ENCODE measurements at places on chromosomes 2 and 18.
A peak's percentile ranks its signal among the peaks of the same experiment; 100 is the strongest.

DNA sequence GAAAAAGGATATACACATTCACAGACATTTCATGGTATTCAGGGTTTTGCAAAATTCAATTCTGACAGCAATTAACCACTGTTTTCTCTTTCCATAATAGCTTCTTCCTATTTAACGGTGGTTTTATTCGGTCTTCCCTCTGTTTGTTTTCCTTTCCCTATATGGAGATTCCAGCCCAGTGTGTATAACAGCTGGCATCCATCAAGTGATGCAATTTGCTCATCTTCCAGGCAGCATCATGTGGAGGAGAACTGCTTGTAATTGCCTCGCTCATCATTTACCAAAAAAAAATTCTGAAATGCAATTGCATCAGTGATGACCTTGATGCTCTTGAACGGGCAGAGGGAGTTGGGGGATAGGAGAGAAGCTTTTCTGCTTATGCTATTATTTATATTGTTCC is 165.9 kb upstream of the PGAP1 start:
- DNase-seq = no peak

GRCh38 chr2:64700133-64700809 is 46.6 kb upstream of the SERTAD2 start:
- peak; percentile 32 for DNase-seq

- DNase-seq = no peak
Measured at GRCh38 chr2:15432642-15433256, 128.4 kb downstream of the NBAS start.

DNA sequence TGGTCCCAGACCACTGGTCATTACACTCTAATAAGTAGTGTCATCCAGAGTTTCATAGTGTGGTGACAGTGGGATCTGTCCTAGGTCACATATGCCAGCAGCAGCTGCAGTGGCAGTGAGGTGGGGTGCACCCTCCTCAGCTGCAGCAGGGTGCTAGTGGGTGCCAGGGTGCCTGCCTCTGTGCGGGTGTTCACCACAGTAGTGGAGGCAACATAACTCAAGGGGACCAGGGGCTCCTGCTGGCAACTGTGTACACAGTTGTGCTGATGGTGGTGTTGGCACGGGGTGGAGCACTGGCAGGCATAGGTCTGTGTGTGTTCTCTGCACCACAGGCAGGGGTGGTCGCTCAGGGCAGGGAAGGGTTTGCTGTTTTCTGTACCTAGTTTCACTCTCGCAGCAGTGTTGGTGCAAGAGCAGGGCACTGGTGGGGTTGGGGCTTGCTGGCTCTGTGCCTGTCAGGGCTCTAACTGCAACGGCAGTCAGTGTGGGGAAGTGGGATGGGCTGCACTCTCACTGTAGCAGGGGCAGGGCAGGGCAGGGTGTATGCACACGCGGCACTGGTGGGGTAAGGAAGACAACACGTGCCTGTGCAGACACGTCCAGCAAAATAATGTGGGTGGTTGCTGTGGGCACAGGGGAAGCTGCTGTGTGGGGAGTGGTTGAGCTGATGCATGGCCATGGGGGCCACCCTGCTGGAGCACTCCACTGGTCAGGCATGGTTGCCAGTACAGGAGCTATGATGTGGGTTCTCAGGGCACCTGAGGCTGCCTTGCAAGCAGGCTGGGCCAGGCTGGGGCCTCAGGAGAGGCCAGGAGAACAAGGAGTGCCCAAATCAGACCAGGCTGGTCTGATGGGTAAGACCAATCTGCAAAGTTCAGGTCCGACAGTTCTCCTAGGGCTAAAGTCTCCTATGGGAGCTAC is 226.6 kb downstream of the MEIS1 start:
- no peak for DNase-seq

DNA sequence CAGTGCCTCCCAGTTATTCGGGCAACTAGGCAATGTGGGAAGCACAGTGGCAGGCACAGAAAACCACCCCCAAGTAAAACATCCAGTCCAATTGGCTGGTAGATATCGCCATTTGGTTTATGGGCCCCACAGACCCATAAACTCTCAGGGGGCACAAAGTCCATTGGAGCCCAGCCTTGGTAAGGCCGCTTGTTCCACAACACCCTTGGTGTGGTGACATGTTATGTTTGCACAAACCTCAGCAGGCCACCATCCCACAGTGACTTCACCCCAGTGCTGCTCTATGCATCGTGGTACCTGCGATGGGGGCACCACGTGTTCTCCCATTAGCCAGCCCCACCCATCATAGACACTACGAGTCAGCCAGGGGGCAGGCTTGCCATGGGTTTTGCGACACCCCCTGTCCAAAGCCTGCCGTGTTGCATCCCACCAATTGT is 18.5 kb downstream of the PHOSPHO2 start:
- no peak for DNase-seq

- no peak for DNase-seq
Measured at GRCh38 chr2:179237209-179237946, 27.3 kb downstream of the SESTD1 start.

GRCh38 chr2:7073901-7074300 is 156.7 kb downstream of the RNF144A start:
- no peak for DNase-seq

- DNase-seq = peak; percentile 83
Measured at GRCh38 chr2:1731963-1732768, 12.1 kb downstream of the PXDN start.

DNA sequence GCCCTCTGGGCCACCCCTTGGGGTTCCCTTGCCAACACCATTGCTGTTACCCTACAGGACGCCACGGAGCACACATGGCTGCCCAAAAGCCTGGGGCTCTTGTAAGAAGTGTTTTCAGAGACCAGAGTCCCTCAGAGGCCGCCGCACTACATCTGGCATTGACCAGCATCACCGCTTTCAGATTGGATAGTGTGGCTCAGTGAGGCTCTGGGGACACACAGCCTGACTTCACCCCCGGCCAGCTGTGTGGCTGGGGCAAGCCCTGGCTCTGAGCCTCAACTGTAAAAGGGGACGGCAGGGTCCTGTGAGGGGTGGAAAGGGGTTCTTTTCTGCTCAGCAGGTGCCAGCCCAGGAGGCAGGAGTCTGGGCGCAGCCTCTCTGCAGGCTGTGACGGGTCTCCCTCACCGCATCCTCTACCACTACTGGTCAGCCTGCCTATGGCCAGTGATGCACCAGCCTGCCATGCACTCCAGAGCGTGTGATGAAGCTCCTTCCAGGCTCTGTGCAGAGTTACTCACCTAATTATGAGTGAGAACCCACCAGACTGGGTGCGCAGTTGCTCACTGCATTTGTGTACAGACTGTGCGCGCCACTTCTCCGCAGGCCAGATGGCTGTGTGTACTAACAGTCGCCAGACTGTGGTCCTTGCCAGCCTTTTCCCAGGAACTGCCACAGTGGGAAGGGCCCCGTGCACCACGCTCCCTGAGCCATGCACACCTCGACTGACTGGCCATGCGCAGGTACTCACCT is 10.7 kb upstream of the OTOF start:
- no peak for DNase-seq

Data from M059J (cell line).